Liver (tissue), 10 donors: ENCODE measurements at places on chromosomes 16 and 17. TPM values are rescaled to one million over a fixed set of nuclear protein-coding genes. Genes with fewer than 3 reads are reported as not detected.

GPRC5B gene
- 3.8 TPM for total RNA-seq

GRCh38 chr17:50093807-50094206 is 1.3 kb upstream of the PDK2 start:
- H3K4me1 ChIP-seq = peaks cover 38% of the 10 kb centered on the region
- DNase-seq = no peak
- no peaks in the 10 kb centered on the region for H3K36me3 ChIP-seq
- no peak overlapping the region for H3K4me3 ChIP-seq
- no peak overlapping the region for H3K27ac ChIP-seq

DNA sequence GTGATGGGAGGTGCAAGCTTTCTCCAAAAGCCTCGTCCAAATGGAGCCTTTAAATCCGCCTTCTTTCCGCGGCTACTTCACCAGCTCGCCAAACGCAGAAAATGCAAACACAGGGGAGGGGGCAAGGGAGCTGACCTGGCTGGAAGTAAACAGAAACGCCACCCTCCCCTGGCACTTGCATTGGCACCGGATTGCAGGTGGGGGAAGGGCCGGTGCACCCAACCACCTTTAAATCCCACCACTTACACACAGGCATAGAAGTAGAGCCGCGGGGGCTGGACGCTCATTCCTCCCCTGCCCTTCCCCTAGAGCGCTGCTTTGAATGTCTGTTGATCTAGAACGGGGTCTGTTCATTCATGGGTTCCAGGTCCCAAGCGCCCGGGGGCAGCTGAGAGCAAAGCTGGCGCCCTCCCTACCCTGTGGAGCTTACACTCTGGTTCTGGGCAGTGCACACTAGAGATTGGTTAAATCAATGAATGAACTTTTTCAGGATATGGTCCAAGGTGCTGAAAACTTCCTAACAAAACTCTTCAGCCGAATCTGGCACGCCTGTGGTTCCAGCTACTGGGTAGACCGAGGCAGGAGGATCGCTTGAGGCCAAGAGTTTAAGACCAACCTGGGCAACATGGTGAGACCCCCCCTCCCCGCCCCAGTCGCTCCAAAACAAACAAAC is 920 bp upstream of the ZCCHC14 start:
- no peaks in the 10 kb centered on the region for H3K27me3 ChIP-seq
- no peak for DNase-seq
- H3K4me3 ChIP-seq = no peak overlapping the region
- H3K36me3 ChIP-seq = no peaks in the 10 kb centered on the region

DNA sequence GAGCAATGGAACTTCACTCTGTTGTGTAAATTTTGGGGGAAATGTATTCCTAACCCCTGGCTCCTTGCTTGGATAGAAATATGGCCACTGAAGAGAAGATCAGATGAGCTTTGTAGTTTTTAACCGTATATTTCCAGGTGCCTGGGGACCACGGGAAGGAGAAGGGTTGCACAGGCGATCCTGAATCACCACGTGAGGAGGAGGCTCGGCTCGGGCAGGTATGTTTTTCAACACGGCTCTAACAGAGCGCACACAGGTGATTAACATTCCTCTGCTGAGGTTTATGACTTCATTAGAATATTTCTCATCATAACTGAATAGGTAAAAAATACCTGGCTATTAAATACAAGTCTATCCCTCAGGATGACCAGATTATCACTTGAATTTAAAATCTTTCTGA is 495.0 kb upstream of the ZFHX3 start:
- no peaks in the 10 kb centered on the region for H3K4me1 ChIP-seq
- H3K27ac ChIP-seq = no peak overlapping the region
- DNase-seq = no peak
- H3K36me3 ChIP-seq = no peaks in the 10 kb centered on the region

TEX19 gene
- total RNA-seq = 0.14 TPM

DNA sequence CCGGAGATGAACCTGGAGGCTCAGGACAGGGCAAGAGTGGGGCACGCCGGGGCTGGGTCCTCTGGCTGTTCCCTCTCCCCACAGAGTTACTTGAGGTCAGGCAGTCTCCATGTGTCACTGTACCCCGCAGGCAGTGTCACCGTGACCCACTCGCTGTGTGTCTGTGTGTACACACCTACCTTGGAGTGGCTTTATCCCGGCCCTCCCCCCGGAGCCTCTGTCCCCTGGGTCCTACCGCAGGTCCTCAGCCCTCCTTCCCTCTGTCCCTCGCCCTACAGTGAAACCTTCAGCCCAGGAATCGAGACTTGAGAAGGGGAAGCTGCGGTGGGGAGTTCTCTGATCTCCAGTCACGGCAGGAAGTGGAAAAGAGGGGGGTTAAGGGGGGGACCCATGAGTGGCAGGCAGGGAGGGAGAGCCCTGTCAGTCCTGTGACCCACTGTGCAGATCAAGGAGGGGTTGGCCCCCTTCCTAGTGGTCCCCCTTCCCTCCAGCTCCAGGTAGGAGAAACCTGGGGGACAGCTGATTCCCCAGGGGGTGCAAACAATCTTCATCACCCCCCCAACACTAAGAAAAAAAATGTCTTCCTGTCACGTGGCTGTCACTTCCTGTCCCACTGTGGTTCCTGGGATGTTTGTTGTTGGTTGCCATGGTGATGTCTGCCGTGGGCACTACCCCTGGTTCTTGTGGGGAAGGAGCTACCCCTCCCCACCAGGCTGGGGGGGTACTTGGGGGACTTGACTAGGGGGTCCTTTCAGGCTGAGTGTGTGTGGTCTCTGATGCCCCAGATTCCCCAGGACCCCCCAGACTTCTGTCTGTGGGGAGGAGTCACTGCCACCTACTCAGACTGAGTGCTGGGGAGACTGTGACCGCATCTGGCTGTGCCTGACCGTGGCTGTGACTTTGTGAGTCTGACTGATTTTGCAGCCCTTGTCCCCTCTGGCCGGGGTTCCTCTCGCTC is 13.7 kb downstream of the RARA start:
- peaks cover 75% of the 10 kb centered on the region for H3K4me1 ChIP-seq
- no peaks in the 10 kb centered on the region for H3K27me3 ChIP-seq
- no peaks in the 10 kb centered on the region for H3K36me3 ChIP-seq
- peak overlapping the region; percentile 81 for H3K27ac ChIP-seq
